Melanocyte of skin (primary cell): ENCODE measurements at places on chromosomes 12 and 14. TPM values are rescaled to one million over a fixed set of nuclear protein-coding genes. Genes with fewer than 3 reads are reported as not detected.

The MGST1 gene
- total RNA-seq, result 69.1 and 98.1 TPM in 2 replicates

The GLT8D2 gene
- 1.8 TPM in 1 of 2 replicates, not detected in the other for total RNA-seq

The CYP27B1 gene
- total RNA-seq, result 1.00 and 1.1 TPM in 2 replicates

The CLEC1B gene
- total RNA-seq, result not detected in 2 replicates

The CLEC2B gene
- total RNA-seq, result 8.4 and 11.4 TPM in 2 replicates

The SLC25A21 gene
- total RNA-seq, result 0.36 and 0.69 TPM in 2 replicates

The PPTC7 gene
- total RNA-seq, result 8.9 and 10.2 TPM in 2 replicates

The NCKAP5L gene
- total RNA-seq, result 23.0 and 28.7 TPM in 2 replicates

The NPFF gene
- total RNA-seq, result not detected in 2 replicates

The HCAR3 gene
- 0.36 TPM in 1 of 2 replicates, not detected in the other for total RNA-seq

The CLEC4C gene
- not detected in 2 replicates for total RNA-seq

The P2RX2 gene
- total RNA-seq, result not detected in 2 replicates

The C2CD5 gene
- 15.7 and 23.0 TPM in 2 replicates for total RNA-seq

The KRT79 gene
- total RNA-seq, result not detected in 2 replicates

The GCN1 gene
- total RNA-seq, result 135 and 140 TPM in 2 replicates

The DAO gene
- not detected in 2 replicates for total RNA-seq

The ACOT4 gene
- total RNA-seq, result 4.8 and 5.5 TPM in 2 replicates
